Hematopoietic multipotent progenitor cell (in vitro differentiated cells): ENCODE measurements at places on chromosomes 6 and 20.

GRCh38 chr6:116969211-116969863, 92.3 kb downstream of the RFX6 start:
- DNase-seq, result no peak

DNA sequence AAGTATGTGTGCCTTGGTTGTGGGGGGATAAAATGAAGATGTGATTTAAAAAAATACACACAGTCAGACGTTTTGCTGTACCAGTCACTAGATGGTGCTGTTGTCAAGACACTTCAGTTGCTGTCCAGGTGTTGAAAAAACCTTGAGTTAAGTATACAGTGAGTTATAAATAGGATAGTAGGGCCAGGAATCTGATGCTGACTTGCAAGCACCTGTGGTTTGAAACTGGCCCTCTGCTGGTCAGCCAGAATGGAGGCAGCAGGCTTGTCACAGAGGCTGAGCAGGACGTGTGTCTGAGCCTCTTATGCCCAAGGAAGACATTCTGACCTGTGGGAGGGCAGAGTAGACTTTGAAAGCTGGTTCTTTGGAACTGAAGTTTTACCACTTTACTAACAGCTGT, 27.8 kb downstream of the RNF8 start:
- DNase-seq, result peak; percentile 6

- no peak for DNase-seq
These were observed 62.0 kb upstream of the CD83 start for GRCh38 chr6:14055541-14055940.

DNA sequence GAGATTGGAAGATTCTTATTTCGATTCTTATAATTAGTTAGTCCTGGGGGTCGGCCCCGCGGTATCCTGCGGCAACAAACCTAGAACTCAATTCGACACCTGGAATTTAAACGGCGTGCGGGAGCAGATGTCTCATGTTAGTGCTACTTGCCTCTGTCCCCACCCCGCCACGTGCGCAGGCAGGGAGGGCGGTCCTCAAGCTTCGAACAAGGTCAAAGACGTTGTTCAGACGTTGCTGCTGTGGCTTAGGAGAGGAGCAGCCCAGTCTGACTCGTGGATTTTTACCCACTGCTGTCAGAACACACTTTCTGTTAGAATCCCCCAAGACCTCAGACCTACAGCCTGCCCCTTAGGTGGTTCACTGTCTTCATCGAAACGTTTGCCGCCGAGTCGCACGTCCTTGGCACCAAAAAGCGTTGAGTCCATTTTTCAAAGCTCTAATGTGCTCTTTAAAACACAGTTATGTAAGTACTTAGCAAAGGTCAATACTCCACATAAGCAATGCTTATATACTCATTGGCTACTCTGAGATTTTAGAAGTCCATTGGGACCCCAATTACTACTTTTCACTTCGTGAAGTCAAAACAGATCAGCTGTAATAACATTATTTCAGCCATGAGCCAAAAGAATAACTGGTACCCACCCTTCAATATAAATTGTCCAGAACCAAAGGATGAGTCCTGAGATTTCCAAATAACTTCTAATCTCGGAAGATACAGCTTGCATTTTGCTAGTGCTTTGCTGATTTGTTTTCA, 2.7 kb upstream of the C6orf62 start:
- no peak for DNase-seq

DNA sequence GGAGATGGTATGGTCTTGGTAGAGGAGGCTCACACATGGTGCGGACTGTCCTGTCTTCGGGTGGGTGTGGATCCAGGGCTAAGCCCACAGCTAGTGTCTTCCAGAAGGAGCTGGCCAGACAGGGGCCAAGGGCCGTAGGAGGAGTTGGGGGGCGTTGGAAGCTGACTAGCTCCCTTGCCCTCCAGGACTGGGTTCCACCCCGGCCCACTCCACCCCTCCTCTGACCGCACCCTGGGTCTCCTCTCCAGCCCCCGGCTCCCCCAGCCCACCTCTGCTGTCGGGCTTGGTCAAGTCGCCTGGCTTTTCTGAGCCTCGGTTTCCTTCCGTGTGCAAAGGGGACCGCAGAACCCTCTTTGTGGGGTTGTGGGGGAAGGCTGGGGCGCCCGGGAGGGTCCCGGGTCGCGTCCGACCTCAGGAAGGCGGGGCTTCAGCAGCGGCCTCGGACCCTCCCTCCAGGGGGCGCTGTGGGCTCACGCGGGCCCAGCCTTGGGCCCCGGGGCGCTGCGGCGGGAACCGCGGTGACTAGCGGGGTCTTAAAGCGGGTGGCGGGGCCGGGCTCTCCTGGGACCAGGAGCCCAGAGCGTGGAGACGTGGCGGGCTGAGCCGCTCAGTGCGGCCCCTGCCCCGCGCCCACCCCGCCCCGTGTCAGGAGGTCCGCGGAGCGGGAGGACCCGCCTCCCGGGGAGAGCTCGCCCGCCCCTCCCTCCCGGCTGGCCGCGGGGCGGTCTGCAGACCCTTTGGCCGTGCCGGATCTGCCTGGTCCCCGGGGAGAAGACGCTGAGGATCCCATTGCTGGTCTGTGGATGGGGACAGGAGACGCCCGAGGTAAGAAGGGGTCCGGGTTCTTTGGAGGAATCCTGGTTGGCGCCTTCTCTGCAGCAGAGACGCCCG, 5.4 kb downstream of the NPBWR2 start:
- peak; percentile 75 for DNase-seq

DNA sequence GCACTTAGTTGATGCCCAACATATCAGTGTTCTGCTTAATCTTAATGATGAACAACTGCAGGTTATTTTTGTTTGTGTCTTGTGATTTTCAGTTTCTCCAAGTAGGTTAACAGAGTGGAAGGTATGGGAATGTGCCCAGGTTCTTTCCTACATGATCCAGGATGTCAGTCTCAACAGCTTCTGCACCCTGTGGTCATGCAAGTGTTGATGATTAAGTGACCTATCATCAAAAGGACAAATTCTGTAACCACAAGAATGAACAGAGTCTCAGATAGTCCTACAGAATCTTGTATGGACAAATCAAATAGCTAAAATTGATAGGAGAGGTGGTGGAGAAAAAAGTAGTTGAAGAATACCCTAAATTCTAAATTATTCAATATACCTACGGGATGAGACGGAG, 26.1 kb downstream of the MAN1A1 start:
- no peak for DNase-seq

DNA sequence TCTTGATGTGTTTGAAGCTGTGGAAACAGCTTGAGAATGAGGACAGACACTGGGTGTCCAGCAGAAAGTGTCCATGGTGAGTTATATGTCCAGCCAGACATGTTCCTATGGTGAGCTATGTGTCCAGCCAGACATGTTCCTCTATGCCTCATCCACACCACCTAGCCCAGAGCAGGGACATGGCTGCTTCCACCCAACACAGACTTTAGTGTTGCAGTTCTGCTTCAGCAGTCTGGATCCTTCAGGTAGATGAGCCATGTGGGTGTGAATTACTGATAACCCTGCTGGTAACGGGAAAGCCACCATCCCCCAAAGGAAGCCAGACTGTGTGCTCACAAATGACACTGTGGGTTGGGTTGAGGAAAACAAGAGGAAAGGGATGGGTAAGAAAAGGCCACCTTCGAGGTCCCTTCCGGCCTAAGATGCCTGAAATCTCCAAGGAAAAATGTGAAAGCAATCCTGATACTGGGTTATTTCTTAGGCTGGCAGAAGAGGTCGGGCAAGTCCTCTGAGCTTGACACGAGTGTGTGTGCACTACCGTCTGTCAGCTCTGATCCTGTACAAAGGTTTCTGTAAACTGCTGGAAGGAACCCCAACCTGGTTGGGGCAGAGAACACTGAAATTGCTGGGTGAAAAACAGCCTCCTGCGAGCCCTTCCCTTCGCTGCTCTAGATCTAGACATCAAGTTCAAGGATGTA, 77.8 kb downstream of the NINL start:
- no peak for DNase-seq

- no peak for DNase-seq
These were observed 30.4 kb upstream of the PREX1 start for GRCh38 chr20:48858075-48858790.

DNA sequence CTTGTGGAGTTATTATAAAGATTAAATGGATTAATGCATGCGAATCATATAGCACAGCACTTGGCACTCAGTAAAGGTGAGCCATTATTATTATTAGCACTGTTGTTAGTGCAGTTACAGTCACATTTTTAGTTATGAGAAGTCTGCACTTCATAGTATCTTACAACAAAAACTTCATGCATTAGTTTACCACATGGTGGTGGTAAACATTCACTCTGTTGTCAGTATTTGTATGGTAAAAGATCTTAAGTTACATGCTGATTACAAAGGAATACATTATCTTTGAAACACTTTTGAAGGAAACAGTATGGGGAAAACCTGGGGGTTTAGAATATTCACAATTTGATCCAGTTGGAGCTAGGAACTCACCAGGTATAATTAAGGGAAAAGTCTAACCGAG, 20.8 kb downstream of the TMEM14A start:
- no peak for DNase-seq

DNA sequence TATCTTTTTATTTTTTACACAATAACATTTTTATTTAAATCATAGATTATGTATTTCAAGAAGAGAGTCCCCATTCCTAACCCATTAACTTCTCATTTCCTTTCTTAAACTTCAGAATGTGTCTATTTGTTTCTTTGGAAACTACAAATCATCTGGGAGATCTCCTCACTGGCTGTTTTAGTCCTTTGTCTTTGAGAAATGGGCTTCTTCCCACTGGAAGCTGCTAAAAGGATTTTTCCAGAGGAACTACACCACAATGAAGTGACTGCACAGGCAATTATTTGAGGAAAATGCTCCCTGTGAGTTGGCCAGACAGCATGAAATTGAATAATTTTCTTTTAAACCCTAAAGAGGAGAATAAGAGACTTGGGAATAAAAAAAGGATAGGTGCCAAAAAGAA, 119.1 kb downstream of the TENT5A start:
- no peak for DNase-seq

DNA sequence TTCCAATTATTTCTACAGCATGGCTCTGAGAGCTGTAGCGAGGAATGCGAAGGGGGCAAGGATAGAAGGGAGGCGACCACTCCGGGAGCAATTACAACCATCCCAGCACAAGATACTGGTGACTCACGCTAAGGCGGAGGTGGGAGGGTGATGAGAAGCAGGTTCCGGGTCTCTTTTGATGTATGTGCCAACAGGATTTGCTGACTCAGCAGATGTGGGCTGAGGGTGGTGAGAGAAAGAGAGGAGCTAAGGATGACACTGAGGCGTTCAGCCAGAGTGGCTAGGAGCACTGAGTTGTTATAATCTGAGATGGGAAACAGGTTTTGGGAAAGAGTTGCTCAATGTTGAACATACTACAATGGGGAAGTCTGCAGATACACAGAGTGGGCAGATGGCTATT, 9.3 kb upstream of the TXNDC5 start:
- DNase-seq, result no peak

- no peak for DNase-seq
These were observed 2.9 kb upstream of the PPDPF start for GRCh38 chr20:63517376-63518309.

DNA sequence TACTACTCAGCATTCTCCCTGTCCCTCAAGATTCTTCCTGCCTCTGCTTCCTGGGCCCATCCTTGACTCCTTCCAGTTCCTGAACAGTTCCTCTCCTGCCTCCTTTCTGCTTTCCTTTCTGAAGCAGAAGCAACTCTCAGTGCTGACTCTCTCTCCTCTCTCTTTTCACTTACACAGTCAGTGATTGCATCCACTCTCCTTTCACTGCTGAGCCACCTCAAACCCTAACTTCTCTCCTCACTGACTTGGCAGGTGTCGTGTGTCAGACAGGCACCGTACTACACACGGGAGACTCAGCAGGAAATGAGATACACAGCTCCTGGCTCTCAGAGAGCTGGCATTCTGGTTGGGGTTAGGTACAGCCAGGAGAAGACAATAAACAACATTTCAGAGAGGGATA, 5.6 kb downstream of the ABHD16A start:
- DNase-seq, result no peak

DNA sequence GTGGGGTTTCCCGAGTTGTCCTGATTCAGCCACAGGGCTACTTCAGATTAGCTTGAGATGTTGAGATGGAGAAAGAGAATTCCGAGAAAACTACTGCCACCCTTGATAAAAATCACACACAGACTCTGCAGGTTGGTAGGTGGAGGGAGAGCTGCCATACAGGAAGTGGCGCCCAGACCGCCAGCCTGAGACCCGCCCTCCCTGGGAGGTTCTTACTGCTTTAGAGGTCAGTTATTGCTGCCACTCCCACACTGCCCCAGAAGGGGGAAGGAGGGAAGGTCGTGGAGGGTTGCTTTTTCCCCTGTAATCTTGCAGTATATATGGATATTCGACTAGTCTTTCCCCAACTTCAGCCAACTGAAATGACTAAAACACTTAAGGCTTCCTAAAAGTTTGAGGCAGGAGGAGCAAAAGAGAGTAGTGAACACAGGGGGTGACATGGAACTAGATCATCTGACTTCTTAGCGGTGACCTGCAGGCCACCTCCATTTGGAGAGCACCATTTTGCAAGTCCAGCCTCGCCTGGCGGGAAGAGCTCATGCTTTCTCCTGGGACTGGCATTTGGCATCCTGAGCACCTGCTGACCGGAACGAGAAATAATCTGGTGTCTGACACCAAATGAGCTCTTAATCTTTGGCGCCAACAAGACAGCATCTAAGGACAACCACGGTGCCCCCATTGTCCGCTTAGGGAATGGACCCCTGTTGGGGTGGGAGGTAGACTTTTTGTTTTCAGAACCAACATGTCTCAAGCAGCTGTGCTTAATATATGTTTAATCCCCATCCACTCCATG, 35.7 kb upstream of the SLC22A1 start:
- no peak for DNase-seq

DNA sequence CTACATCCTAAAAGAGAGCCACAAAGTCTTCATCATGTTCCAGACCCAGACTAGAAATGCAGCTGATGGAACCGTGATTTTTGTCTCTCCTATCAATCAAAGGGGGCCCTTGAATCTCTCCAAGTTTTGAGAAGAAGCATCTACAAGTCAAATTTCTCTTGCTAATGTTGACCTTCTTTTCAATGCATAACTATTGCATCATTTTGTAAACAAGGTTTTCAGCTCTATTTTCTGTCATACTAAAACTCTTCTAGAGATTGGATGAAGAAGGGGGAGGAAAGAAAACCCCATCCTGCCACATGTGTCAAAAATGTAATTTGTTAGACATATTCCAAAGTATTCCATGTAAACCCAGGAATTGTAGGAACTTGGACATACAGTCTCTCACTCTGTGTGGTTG, 169.2 kb downstream of the LMBRD1 start:
- no peak for DNase-seq

- no peak for DNase-seq
These were observed 104.1 kb downstream of the PSMB1 start for GRCh38 chr6:170448751-170449630.

GRCh38 chr6:68233623-68234022, 401.5 kb upstream of the ADGRB3 start:
- no peak for DNase-seq

GRCh38 chr6:11711003-11711983, 67.3 kb downstream of the ADTRP start:
- no peak for DNase-seq

- DNase-seq, result no peak
These were observed 9.5 kb downstream of the GMDS start for GRCh38 chr6:2235777-2236495.

DNA sequence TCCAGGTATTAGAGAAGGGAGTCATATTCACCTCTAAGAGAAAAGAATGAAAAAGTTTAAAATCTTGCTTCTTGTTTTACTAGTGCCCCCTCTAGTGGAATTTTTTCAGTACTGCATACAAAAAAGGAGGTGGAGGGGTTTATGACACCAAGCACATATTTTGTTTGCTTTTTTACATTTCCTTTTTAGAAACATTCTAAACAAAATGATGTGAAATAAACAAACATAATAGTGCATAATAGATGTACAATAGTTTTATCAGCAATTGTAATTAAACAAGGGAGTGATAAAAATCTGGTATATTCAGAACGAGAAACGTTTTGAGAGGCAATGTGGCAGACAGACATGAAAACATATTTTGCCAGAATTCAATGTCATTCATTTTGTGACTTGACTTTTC, 111.0 kb upstream of the TFAP2D start:
- DNase-seq, result peak; percentile 5
